ENCODE measurements at places on chromosomes 5 and 9. TPM values are rescaled to one million over a fixed set of nuclear protein-coding genes. Genes with fewer than 3 reads are reported as not detected.

- DNase-seq, result no peak
Observed at GRCh38 chr5:154583671-154584177, 105.7 kb upstream of the HAND1 start.

GRCh38 chr9:5186416-5187169, 1.2 kb upstream of the INSL6 start:
- no peak for DNase-seq

- DNase-seq, result no peak
Observed at GRCh38 chr5:94908889-94909480, 290.5 kb downstream of the SLF1 start.

- no peak for DNase-seq
Observed at GRCh38 chr5:22985446-22985845, 132.3 kb upstream of the CDH12 start.

- no peak for DNase-seq
Observed at GRCh38 chr5:122844910-122845228, 544 bp upstream of the SNX24 start.

SPINK6 gene
- total RNA-seq, result not detected

- no peak for DNase-seq
Observed at GRCh38 chr5:101160002-101160401, 256.9 kb upstream of the ST8SIA4 start.

NR4A3 gene
- 37.4 TPM for total RNA-seq

DNA sequence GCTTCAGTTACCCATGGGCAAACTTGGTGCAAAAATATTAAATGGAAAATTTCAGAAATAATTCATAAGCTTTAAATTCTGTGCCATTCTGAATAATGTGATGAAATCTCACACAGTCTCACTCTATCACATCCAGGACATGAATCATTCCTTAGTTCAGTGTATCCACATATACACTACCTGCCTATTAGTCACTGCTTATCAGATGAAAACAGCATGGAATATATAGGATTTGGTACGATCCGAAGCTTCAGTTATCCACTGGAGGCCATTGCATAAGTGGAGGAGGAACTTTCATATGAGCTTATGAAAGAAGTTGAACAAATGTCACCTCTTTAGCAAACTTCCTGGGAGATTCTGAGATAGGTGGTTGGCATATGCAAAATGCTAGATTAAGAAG, 64.2 kb downstream of the GAPVD1 start:
- DNase-seq, result no peak

- DNase-seq, result no peak
Observed at GRCh38 chr9:136691316-136692184, 4.3 kb upstream of the AGPAT2 start.

ZNF366 gene
- total RNA-seq, result 5.1 TPM

GLRA1 gene
- not detected for total RNA-seq

GPR150 gene
- total RNA-seq, result 0.23 TPM

- peak; percentile 66 for DNase-seq
Observed at GRCh38 chr5:128764601-128765310, 200.5 kb upstream of the SLC27A6 start.

GRCh38 chr9:130054325-130054786, 650 bp downstream of the GPR107 start:
- no peak for DNase-seq

LOX gene
- 98.8 TPM for total RNA-seq

DNA sequence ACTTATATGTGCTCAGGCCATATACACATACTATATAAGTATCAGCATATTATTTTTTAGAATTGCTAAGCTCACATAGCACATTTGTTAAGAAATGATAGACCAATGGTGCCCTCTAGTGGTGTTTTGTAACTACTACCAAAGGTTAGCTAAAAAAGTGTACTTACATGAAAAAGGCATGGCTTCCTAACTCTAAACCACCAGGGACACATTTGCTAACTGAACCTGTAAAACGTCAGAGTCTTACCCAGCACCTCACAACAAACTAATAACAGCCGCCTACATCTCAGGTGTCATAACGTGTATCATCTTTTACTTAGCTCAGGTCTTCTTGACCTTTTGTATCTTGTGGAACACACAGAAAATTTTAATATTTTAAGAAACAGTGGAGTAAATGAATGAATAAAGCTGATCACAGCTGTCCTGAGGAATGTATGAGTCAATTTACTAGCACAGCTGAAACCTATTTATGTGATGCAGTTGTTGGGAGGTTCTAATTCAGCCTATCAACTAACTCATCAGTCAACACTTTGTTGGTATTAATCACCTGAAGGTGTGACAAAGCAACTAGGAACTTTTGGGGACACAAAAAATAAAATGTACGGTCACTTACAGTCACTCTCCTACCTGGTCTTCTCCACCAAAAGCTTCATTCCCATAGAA, 72.9 kb downstream of the BAAT start:
- DNase-seq, result no peak

- DNase-seq, result no peak
Observed at GRCh38 chr5:177306674-177307543, 3.3 kb downstream of the PRELID1 start.

NCBP1 gene
- total RNA-seq, result 24.7 TPM

C9orf50 gene
- total RNA-seq, result not detected

DNA sequence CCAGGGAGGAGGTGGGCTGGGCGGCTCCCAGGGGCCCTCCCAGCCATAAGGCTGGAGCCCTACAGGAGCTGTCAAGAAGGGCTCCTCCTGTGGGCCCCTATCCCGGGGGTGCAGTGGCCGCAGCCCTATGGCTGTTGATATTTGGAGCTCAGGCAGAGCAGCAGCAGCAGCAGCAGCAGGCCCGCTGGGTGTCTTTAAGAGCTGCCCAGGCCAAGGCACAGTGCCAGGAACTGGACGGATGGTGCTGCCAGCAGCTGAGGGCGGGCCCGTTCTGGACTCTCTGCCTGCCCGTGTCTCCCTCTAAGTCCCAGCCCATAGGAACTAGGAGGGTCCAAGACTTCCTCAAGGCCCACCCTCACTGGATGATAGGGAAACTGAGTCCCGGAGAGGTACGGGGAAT, 3.6 kb downstream of the AK1 start:
- peak; percentile 92 for DNase-seq

- peak; percentile 93 for DNase-seq
Observed at GRCh38 chr5:74206579-74207550, 433.7 kb downstream of the ENC1 start.

GRCh38 chr5:163352531-163352930, 84.9 kb upstream of the CCNG1 start:
- DNase-seq, result no peak

KCNT1 gene
- 0.28 TPM for total RNA-seq

TNFSF8 gene
- total RNA-seq, result 2.9 TPM

GFI1B gene
- total RNA-seq, result not detected

DNA sequence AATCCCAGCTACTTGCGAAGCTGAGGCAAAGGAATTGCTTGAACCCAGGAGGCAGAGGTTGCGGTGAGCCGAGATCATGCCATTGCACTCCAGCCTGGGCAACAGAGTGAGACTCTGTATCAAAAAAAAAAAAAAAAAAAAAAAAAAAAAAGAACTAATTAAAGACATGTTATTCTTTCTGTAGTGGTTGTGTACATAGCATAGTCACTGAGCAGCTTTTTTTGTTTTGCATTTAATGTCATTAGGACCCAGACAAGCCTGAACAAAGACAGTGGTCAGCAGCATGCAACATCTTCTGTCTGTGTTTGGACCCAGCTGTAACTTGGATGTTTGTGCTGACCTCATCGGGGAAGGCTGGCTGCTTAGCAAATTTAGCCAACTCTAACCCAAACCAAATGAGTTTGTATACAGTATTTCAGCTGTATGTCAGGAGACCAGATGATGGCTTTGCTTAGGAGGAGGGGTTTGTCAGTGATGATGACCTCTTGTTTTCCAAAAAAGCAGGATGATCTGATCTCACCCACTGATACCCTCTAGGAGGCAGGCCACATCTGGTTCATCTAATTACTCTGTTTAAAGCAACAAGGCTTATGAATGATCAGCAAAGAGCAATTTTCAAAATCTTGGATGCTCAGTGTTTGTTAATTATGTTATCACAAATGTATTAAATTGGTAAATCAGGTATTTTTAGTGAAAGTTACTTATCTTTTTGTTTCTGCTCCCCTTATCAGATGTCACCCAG, 39.5 kb downstream of the SNCAIP start:
- no peak for DNase-seq

DNA sequence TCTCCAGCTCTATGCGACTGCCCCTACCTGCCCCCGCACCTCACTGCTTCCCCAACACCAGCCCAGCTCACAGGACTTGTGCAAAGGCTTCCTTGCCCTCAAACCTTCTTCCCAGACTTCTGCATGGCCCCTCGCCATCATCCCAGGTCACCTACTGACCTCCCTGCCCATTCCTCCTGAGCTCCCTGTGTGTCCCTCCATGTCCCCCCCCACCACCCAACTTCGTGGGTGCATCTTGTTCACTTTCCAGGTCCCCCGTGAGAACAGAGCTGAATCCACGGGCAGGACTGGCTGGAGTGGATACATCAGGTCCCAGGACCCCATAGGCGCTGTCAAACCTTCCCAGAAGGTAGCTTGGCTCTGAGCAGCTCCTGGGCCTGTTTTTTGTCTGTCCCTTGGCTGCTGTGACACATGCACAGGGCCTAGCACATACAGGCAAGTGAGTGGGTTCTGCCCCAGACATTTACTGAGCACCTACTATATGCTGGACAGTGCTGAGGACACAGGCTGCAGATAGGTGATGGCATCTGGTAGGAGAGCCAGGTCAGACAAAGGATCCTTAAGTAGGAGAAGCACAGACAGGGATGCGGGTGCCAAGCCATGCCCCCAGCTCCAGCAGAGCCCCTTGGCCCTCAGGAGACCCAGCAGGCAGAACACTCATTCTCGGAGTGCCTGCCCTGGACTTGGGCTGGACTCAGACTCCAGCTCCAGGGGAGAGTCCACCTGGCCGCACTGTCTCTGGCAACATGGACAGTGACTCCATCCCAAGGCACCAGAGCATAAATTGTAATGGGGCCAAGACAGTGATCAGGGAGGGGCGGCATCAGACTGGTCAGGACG, 15.0 kb downstream of the NINJ1 start:
- DNase-seq, result peak; percentile 69

FOXD4 gene
- total RNA-seq, result 0.24 TPM

NKD2 gene
- total RNA-seq, result 5.0 TPM

GRCh38 chr5:151682240-151682639, 4.5 kb downstream of the SPARC start:
- DNase-seq, result no peak

MSMP gene
- 1.7 TPM for total RNA-seq

DNA sequence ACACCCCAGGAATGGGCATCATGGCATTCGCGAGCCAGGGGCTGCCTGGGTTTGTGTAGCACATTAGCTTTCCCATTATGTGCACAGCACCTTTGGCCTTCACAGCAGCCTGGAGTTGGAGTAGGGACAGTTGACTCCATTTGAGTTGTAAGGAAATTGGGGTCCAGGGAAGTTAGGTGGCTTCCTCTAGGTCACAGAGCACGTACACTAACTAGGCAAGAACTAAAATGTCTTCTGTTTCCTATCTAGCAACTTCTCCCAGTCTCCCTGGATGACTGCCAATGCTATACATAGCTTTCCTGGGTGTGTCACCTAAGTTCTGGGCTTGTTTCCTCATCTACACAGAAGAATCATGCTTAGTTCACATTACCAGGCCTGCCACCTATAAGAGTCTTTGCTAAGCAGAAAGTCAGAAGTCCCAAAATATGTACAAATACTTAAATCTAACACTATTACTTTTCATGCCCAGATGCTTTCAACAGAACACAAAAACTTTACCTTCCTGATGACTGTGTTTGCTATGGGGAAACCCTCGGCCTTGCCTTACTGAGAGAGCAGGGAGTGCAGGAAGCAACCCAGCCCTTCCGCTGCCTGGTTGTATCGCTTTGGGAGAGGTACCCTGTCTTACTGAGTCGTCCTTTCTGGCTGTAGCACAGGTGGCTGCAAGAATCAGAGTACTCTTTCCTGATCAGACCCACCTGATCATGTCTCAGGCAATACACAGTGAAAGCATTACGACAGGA, 12.0 kb downstream of the MACROH2A1 start:
- no peak for DNase-seq

GRCh38 chr5:151298063-151298855, 5.3 kb downstream of the SLC36A3 start:
- DNase-seq, result no peak

ANKRD31 gene
- total RNA-seq, result 0.19 TPM

All from posterior vena cava (tissue), 2 donors.